ENCODE measurements at places on chromosomes 4 and X.

- no peak for ATAC-seq
Observed at GRCh38 chr4:81756042-81756441, 284.3 kb upstream of the RASGEF1B start.

GRCh38 chr4:8332038-8332857, 62.7 kb downstream of the HTRA3 start:
- ATAC-seq, result no peak

DNA sequence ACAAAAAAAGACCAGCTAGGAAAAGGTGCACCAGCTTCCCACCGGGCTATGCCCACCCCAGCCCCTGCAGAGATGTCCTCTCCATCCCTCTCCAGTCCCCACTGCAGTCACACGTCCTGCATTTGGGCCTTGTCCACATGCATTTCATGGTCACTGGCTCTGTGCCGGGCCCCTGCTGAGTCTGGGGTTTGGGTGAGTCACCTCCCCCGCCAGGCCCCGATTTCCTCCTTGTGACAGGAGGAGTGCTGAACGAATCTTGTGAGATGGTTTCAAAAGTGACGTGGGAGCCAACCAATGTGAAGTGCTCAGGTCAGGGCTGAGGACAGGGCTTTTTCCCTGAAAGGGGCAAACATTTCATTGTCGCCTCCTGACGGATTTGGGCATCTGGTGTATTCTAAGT, 7.1 kb downstream of the CPZ start:
- no peak for ATAC-seq

GRCh38 chr4:90841676-90842075, 714.5 kb downstream of the CCSER1 start:
- no peak for ATAC-seq

DNA sequence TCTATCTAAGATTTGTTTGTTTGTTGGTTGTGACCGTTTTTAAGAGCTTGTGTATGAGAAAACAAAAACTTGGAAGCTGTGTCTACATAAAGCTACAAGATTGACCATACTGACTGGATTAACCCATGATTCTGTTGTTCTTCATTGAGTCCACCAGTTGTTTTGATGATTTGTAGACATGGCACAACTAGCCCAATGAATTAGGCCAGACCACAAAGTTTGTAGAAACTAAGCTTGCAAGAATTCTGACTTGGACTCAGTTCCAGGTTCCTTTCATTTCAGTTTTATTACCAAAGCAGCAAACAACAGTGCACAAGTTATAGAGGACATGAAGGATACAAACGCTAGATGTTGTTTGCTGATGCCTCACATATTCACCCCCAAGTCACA, 119.3 kb downstream of the RASGEF1B start:
- ATAC-seq, result no peak

DNA sequence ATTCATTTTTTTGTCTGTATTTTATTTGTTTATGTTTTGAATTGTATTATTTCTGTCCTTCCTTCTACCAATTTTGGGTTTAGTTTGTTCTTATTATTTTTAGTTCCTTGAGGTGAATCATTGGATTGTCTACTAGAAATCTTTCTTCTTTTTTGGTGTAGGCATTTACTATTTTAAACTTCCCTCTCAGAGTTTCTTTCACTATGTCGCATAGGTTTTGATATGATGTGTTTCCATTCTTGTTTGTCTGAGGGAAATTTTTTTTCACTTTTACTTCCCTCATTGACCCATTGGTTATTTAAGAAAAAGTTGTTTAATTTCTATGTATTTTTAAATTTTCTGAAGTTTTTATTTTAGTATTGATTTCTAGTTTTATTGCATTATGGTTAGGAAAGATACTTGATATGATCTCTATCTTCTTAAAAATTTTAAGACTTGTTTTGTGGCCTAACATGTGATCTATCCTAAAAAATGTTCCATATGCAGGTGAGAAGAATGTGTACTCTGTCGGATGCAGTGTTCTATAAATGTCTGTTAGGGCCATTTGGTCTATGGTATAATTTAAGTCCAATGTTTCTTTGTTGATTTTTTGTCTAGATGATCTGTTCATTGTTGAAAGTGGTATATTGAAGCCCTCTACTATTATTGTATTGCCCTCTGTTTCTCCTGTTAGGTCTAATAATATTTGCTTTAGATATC, 68.8 kb downstream of the IL15 start:
- ATAC-seq, result no peak

- ATAC-seq, result peak; percentile 74
Observed at GRCh38 chr4:184384056-184384809, 90.1 kb downstream of the IRF2 start.

DNA sequence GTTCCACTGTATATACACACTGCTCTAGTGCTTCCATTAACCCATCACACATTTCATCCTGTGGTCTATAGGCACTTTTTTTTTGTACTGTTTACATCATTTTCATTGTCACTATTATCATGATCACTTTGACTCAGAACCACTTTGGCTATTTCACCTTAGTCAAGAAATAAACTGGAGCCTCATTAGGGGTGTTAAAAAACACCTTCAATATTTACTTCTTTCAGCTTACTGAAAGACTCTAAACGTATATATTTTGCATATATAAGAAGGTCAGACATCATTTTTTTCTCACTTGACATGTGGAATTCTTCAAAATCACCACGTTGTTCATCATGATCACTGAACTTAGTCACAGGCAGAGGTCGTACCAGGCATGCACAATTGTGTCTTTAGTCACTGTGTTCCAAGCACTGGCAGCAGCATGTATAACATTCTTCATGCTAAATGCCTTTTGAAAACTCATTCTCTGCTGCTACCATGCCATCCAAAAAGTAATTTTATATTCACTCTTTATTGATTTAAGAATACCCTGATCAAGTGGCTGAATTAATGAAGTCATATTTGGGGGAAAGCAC, 229.2 kb upstream of the ARSJ start:
- ATAC-seq, result peak; percentile 60

DNA sequence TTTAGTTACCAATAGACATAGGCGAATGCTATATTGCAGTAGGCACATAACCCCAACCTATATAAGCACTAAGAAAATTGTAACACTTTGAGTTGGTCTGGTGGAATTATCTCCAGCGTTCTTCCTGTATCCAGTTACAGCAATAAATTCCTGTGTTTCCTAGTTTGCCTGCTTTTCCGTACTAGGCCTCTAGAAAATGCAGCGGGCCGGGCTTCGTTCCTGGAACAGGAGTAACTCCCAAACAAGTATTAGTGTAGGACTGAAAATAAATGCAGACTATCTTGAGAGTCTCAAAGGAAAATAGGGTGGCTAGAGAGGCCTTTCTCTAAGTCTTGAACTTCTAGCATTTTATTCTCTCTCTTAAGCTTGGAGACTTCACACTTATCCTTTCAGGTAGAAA, 159.8 kb downstream of the OR13H1 start:
- no peak for ATAC-seq

GRCh38 chr4:1366371-1367229, 19.6 kb downstream of the UVSSA start:
- no peak for ATAC-seq

DNA sequence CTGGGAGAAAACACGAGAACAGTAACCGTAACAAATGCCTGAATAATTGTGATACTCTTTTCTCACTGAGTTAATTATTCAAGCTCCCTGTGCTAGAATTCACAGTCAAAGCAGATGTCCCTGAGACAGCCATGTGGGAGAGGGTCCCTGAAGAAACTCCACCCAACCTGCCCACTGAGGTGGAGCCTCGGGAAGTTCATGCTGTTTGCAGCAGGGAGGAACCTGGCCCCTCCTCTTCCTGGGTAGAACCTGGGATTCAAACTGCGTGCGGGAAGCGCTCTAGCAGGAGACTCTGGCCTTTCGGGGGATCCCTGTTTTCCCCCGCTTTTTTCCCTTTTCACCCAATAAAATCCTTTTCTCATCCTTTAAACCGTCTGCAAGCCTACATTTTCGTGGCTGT, 20.2 kb upstream of the RHOH start:
- no peak for ATAC-seq

DNA sequence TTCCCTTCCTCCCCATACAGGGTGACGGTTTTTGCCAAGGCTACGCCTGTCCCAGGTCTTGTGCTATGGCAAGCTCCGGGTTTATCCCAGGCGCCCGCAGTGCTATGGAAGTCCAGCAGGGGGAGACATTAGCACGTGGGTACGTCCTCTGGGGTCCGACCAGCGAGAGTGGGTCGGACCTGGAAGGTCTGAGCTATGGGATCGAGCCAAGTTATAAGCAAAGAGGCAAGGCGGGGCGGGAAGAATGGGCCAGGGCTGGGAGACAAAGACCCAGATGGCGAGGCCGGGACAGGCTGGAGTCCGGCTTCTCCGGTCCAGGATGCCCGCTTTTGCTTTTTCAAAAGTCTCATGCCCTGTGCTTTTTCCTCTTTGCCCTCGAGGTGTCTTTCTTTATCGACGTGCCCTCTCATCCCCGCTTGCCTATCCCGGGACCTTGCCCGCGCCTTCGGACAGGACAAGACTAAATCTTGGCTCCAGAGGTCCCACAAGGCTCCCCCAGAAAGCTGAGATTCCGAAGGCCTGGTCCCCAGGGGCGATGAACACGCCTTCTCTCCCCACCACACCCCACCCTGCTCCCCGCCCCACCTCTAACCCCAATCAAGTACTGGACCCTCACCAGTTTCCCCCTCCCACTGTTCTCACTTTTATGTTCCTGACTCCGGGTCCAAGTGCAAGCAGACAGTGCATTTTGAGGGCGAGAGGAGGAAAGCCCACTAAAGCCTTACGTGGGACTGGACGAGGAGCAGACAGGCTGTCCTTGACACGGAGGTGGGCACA, 785 bp upstream of the EFNB1 start:
- ATAC-seq, result peak; percentile 66

DNA sequence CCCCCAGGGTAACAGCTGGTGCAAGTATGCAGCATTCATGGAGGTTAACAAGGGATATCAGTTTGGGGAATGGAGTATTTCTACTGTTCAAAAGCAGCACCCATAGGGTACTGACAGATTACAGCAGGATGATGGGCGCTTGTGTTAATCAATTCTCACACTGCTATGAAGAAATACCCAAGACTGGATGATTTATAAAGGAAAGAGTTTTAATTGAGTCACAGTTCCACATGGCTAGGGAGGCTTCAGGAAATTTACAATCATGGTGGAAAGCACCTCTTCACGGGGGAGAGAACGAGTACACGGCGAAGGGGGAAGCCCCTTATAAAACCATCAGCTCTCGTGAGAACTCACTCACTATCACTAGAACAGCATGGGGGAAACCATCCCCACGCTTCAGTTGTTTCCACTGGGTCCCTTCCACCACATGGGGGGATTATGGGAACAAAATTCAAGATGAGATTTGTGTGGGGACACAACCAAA, 64.1 kb downstream of the TNIP2 start:
- ATAC-seq, result no peak

GRCh38 chr4:152009031-152009670, 248.3 kb upstream of the GATB start:
- ATAC-seq, result no peak

DNA sequence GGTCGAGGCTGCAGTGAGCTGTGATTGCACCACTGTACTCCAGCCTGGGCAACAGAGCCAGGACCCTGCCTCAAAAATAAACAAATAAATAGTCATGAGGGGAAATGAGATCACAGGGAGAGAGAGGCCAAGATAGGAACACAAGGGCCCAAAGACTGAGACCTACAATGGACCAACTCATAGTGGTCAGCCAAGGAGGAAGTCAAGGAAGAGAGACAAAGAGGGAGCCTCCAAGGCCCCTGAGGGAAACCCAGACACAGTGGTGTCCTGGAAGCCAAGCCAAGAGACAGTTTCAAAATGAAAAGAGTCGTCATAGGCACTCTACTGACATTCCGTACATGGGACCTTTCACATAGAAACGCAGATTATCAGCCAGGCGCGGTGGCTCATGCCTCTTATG, 153.3 kb downstream of the BCOR start:
- no peak for ATAC-seq

DNA sequence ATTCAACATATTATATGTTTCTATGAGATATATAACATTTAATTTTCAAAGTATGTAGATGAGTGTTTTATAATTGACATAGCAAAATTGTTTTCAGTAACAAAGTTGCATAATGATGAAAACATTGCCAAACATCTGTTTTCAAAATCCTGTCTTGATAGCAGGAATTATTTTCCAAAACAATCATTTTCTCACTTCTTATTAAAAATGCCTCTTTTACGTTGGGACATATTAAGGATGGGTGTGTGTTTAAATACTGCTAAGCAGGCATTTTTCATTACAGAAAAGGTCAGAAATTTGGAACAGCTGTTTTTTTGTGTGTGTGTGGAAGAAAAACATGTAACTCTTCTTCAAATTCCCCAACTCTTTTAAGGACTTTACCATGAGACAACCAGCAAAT, 452.0 kb downstream of the SPRY1 start:
- no peak for ATAC-seq

- no peak for ATAC-seq
Observed at GRCh38 chrX:154488336-154489075, 1.9 kb downstream of the SLC10A3 start.

DNA sequence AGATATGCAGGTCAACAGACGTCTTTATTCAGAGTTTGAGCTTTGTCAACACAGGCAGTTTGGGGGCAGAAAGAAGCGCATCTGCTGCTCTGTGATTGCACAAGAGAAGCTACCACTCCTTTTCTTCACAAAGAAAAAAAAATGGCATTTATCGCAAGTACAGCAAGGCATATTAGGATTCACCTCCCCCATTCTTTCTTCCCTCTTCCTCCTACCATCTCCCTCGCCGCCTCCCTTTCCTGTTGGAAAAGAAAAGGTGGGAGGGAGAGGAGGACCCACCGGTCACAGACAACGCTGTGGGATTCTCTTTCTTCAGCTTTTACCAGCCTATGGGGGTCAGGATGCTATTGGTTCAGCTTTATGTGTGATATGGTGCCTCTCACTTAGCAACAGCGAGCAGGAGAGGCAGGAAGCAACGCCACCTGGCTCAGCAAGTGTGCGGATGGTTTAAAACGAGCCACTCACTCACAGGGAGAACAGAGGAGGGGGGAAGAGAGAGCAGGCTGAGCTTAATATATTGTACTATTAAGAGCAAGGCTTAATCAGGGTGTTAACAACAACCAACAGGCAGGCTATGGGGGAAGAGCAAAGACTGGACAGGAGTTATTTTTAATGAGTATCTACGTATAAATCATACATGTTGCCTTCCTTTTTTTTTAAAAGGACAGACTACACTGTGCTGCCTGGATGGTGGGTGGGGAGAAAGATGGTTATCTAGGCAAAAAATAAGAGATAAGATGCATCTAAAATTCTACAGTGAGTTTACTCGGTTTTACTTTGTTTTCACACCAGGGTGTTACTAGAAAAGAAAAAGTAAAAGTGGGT, 104.7 kb downstream of the MAML3 start:
- peak; percentile 90 for ATAC-seq

- ATAC-seq, result no peak
Observed at GRCh38 chrX:109880629-109881028, 122.3 kb upstream of the TMEM164 start.

DNA sequence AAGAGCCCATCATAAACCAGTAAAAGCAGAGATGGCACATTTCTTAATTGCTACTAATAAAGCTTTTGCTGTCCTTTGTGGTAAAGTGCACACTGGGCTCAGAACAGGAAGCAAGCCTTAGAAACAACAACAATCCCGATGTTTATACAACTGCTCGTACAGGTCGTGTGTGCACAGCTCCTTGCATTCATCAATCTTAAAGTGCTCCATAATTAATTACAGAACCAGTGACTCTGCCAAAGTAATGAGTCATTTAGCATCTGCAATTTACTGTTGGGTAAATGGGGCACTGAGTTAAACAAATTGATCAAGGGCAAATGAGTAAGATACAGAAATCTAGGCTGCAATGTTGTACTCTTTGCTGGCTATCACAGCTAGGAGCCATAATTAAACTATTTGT, 61.3 kb upstream of the TXK start:
- ATAC-seq, result peak; percentile 86
